ENCODE measurements at places on chromosomes 12 and 14.

GRCh38 chr12:202081-202731 lies 11.8 kb downstream of the SLC6A12 start:
- no peak for DNase-seq

DNA sequence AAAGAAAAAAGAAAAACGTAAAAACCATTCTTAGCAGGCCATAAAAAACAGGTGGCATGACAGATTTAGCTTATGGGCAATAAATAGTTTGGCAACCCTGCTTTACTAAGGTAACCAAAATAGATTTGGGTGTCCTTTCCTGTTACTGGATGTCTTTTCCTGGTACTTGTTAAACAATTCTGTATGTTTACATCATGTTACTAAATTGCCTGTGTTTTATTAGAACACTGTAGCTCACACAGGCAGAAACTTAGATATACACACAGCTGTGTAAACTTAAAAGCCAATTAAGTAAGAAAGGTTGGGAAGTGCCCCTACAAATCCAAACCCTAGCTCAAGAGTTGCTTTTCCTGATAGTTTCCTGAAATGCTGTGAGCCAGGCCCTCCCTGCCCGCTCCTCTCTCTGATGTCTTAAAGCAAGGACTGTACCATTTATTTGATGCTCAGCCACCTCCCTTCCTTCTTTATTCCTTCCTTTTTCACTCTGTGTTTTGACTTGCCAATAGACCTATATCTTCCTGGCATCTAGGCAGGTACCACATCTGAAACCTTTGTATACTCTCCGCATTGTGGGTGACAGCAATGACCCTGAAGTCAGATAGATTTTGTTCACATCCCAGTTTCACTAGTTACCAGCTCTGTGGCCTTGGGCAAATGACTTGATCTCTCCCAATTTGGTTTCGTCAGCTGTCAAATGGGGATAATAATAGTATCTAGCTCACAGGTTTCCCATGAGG lies 3.7 kb upstream of the CAMKK2 start:
- DNase-seq, result no peak

DNA sequence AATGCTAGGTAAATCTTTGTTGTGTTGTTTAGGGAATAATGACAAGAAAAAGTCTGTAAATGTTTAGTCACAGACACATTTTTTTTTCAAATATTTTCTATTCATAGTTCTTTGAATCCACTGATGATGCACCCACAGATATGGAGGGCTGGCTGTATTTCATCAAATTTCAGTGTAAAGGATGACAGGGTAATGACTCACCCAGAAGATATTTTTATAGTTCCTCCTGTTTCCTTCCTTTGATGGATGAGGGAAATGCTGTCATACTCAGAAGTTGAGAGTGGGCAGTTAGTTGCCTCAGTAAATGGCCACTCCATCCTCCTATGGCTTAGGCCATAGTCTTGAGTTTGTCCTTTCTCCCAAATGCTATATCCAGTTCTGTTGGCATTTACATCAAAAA lies 76.9 kb upstream of the REP15 start:
- DNase-seq, result no peak

- DNase-seq, result no peak
These were observed 110.0 kb downstream of the KIF26A start for GRCh38 chr14:104248203-104249055.

GRCh38 chr12:43362910-43363694 lies 188.9 kb downstream of the ADAMTS20 start:
- no peak for DNase-seq

DNA sequence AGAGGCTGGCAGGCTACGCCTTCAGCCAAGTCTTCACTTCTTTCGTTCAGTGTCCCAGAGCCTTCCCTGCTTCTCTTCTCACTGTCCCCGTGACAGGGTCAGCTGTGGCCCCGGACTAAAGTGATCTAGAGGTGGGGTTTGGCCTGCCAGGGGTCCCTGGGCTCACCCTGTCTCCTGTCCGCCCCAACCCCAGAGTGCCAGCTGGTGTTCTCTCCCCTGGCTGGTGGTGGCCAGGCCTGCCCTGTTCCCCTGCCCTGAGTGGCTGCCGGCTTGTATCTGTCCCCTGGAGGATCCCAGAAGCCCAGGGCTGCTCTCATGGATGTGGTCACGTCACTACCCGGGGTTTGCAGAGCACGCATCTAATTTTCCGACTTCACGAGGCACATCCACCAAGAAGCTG lies 297.4 kb downstream of the GLT1D1 start:
- no peak for DNase-seq

GRCh38 chr12:102374190-102374589 lies 106.2 kb downstream of the IGF1 start:
- no peak for DNase-seq

Measured in CD4-positive, alpha-beta T cell treated with Interleukin-17A for 1 hour (primary cell).